ENCODE measurements at places on chromosomes 1 and 21.
A peak's percentile ranks its signal among the peaks of the same experiment; 100 is the strongest.

- DNase-seq, result no peak
Measured at GRCh38 chr1:1441002-1441888, 5.8 kb downstream of the VWA1 start.

GRCh38 chr1:69535490-69535889 is 32.2 kb upstream of the LRRC7 start:
- DNase-seq, result no peak

- DNase-seq, result no peak
Measured at GRCh38 chr1:211752317-211752716, 76.9 kb upstream of the NEK2 start.

DNA sequence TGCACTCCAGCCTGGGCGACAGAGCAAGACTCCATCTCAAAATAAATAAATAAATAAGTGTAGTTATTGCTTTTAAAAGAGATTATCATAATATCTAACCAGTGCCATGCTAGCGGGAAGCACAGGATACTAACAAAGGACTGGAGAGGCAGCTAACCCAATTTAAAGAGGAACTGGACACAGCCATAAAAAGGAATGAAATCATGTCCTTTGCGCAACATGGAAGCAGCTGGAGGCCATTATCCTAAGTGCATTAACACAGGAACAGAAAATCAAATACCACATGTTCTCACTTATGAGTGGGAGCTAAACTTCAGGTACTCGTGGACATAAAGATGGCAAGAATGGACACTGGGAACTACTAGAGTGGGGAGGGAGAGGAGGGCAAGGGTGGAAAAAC is 54.9 kb downstream of the TM2D1 start:
- DNase-seq, result no peak

- no peak for DNase-seq
Measured at GRCh38 chr1:99662539-99663080, 16.7 kb downstream of the PALMD start.

GRCh38 chr1:240586006-240586405 is 25.9 kb downstream of the GREM2 start:
- no peak for DNase-seq

GRCh38 chr1:221497046-221497445 is 244.8 kb downstream of the DUSP10 start:
- DNase-seq, result no peak

- no peak for DNase-seq
Measured at GRCh38 chr1:75243124-75243523, 108.9 kb downstream of the LHX8 start.

DNA sequence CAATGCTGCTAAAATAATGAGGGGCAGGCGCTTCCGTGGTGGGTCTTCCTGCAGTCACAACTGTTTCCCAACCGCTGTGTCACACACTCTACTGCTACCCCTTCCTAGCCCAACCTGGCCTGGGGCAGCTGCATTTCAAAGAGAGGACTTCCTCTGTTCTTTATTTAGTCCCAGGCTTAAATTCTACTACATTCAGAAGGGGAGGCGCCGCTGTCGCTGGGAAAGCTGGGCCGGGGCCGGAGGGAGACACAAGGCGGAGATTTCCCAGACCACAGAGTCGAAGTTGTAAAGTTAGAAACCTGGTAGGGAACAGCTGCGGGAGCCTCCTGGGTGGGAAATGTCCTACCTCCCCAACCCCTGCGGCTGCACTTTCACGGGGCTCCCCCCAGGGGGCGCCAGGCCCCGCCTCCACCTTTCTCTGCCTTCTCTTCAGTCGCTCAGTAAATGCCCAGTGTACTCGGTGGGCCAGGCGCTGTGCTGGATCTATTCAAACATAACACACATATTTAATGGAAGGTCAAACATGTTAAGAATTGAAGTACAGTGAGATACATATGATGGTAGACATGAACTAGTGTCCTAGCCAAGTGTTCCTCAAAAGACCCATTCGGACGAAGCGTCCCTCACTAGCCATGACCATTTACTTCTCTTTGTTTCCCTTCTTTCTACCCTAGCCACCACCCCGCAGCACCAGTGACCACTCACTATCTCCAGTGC is 23.1 kb downstream of the DYRK3 start:
- no peak for DNase-seq

DNA sequence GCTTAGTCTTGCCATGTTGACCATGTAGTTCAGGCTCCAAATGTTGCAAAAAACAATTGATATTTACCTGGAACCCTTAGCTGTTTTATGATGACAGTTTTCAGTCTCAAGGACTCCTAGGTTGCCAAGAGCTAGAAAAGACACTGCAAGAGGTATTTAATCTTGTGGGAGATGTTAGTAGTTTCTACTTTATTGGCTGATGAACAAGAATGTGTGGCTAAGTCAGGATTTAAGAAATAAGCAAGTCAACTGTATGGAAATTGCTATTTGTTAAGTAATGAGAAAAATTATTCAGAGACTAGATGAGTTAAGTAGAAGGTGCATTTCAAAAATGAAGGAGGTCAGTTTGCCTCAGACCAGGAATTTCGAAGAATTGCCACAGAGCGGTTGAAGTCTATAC is 639.7 kb upstream of the USP24 start:
- no peak for DNase-seq

GRCh38 chr1:204828352-204828850 is 42.3 kb upstream of the NFASC start:
- DNase-seq, result peak; percentile 86

DNA sequence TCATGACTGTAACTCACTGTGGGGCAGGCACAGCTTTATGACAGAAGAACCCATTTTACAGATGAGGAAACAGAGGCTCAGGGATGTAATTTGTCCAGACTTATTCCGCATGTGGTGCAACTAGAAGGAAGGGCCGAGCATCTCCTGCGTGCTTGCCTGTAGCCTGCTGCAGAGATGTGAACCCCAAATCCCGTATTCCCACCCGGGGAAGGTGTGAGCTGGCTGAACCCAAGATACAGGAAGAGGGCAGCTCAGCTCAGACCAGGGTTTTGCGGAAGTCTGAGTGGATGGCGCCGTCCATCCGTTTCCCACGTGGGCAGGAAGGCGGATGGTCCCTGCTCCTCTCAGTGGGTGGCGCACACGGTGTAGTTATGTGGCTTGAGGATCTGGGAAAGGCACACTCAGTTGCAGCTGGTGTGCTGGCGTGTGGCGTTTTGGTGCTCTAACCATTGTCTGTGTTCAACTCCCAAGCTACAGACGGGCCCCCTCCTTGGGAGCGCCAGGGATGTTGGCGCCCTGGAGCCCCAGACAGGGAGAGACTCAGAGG is 1.2 kb downstream of the CROCC start:
- no peak for DNase-seq

- DNase-seq, result no peak
Measured at GRCh38 chr1:54516249-54516920, 31.6 kb upstream of the ACOT11 start.

- DNase-seq, result no peak
Measured at GRCh38 chr1:94714152-94714551, 106.0 kb upstream of the SLC44A3 start.

DNA sequence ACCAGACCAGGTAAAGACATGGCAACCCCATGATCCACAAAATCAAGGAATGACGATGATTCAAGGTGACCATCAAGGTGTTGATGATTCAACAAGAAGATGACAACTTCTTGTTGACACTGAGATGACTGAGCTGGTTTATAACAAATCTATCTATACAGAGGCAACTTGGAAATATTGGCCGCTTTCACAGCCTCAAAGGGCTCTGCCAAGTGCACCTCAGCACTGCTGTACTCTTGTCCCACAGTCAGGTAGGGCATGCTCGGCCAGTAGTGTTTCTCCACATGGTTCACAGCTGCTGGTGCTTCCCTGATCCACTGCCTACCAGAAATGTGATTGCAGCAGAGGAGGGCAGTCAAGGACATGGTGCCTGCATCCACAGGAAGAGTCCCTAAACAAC is 125.2 kb upstream of the SYT6 start:
- no peak for DNase-seq

GRCh38 chr1:115227346-115228082 is 110.5 kb downstream of the NGF start:
- no peak for DNase-seq

DNA sequence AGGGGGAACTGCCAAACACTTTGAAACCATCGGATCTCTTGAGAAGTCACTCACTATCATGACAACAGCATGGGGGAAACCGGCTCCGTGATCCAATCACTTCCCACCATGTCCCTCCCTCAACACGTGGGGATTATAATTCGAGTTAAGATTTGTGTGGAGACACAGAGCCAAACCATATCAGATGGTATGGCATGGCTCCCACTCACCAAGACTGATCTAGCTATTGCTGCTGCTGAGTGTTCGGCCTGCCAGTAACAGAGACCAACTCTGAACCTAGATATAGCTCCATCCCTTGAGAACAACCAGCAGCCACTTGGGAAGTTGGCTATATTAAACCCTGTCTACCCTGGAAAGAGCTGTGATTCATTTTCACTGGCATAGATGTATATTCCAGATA is 49.4 kb downstream of the CDCP2 start:
- no peak for DNase-seq

GRCh38 chr1:60984062-60984799 is 98.1 kb upstream of the NFIA start:
- no peak for DNase-seq

- DNase-seq, result no peak
Measured at GRCh38 chr1:116540088-116540487, 30.7 kb downstream of the CD58 start.

GRCh38 chr1:42973286-42973685 is 14.6 kb upstream of the SLC2A1 start:
- no peak for DNase-seq

- no peak for DNase-seq
Measured at GRCh38 chr21:41707231-41707959, 59.5 kb downstream of the RIPK4 start.

DNA sequence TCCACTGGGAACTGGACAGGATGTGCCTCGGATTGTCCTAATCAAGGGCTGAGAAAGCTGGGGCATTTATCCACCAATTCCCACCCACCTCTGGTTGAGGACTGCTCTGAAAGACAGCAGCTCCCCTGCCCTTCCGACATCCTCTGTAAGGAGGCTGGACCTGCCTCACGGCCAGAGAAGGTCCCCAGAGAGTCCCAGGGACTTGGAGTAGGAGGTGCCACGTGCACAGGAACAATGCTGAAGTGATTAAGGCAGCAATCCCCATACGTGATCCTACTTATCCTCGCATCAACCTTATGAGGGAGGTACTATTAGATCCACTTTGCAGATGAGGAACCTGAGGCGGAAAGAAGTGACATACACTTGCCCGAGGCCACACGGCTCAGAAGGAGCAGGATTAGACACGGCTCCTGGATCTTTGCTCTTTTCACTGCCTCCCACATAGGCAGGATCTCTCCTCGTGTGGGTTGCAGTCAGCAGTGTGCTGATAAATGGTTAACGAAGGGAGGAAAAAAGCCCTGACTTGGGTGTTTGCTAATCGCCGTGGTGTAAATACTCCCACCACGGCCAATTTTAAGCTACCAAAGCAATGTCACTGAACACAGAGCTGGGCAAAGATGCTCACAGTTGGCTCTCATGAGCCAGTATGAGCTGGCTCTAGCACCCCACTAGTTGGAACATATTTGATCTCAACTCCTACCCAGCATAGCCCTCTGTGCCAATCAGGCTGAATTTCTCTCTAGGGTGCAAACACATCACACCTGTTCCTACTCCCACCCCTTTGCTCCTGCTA is 18.6 kb upstream of the LDLRAP1 start:
- no peak for DNase-seq

- DNase-seq, result peak; percentile 55
Measured at GRCh38 chr21:44583089-44583799, 2.8 kb upstream of the KRTAP10-5 start.

GRCh38 chr1:27934818-27935549 is at the start of gene SMPDL3B:
Gene SMPDL3B, plus strand, starts transcription at chr1:27935000. Its CDS starts 184 bp downstream, at chr1:27935184.
- DNase-seq, result no peak

DNA sequence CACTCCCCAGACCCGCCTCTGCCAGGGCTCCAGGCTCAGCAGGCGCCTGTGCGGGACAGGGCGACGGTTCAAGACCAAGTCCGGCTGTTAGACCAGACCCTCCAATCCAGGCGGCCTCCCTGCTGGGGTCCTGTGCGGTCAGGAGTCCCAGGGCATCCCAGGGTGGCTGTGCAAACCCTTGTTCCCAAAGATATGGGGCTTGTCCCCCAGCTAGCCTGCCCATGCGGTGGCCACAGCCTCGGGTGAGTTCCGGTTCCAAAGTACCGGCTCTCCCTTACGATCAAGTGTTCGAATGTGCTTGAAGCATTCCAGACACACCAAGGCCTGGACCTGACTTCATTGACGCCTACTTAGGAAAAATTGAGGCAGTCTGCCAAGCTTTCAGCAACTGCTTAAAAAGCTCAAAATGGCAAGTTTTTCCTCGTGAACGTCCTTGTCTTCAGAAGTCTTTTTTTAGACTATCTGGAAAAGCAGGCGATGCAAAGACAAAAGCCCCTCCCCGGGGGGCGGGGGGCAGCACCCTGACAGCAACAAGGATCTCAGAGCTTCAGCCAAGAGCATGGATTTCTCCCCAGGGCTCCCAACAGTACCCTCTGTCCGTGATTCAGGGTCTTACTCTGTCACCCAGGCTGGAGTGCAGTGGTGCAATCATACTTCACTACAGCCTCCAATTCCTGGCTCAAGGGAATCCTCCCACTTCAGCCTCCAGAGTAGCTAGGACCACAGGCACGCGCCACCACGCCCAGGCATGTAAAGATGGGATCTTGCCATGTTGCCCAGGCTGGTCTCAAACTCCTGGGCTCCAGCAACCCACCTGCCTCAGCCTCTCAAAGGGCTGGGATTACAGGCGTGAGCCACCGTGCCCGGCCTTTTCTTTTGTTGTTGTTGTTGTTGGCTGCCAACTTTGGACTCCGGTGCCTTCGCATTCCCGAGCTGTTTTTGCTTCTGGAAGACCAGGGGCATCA is 2.3 kb downstream of the FAAP20 start:
- no peak for DNase-seq

DNA sequence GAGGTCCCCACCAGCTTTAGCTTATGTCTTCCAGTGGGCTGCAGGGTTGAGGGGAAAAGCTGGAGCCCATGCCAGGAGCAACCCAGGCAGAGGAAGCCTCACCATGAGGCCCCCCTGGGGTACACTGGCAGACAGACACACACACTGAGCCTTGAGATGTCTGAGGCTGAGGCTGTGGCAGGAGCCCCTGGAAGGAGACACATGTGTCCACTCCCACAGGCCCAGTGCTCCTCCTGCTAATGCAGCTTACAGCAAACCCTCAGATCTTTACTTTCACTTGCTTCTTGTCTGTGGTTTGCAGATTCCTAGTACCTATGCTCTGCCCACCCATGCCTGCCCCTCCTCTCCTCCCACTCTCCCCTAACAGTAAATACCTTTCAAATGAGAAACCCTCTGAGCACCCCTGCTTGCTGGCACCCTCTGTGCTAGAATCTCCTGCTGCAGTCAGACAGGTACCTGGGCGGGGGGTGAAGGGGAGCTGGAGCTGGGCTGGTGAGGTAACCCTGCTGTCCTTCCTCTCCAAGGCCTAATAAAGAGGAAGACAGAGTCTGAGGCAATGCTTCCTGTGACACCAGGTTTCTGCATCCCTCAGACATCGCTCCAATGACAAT is 63.4 kb upstream of the NEK2 start:
- no peak for DNase-seq

GRCh38 chr1:119715542-119715941 is 3.8 kb downstream of the PHGDH start:
- DNase-seq, result no peak

DNA sequence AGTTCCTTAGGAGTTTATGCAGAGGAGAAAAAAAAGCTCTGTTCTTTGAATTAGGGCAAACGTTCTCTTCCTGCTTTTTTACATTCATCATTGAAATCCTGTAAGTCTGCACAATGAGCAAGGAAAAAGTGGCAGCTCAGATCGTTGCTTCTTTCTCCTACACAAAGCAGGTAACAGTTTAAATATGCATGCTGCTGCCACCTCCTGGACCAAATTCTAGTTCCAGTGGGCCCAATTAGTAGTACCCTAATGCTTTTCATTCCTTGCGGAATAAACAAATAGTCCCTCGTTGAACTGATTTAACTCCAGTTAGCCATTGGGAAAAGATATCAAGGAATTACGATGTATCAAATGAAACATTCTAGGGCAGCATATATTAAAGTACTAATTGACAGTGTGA is 20.1 kb downstream of the YTHDF2 start:
- no peak for DNase-seq
